CD4-positive, CD25-positive, alpha-beta regulatory T cell (primary cell): ENCODE measurements at places on chromosomes 12 and 14. TPM values are rescaled to one million over a fixed set of nuclear protein-coding genes. Genes with fewer than 3 reads are reported as not detected.

Gene HOXC9
- polyA plus RNA-seq = not detected

Gene MUCL1
- not detected for polyA plus RNA-seq

Gene KRT3
- not detected for polyA plus RNA-seq

Gene RTN1
- polyA plus RNA-seq = not detected

Gene KRT75
- polyA plus RNA-seq = not detected
